ENCODE measurements at places on chromosomes 6 and 20.

DNA sequence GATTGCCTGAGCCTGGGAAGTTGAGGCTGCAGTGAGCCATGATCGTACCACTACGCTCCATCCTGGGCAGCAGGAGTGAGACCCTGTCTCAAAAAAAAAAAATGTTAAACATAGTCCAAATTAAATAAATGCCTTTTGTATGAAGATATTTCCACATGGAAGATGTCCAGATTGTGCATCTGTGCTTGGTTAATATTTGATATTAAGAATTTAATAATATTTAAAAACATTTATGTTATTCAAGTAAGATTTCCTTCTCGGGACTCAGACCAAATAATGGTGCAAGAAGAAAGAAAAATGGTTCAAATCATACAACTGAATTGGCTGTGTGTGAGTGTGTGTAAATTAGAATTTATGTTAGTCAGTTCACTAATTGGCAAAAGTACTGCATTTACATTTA, 202.5 kb downstream of the TBC1D7 start:
- no peak for DNase-seq

DNA sequence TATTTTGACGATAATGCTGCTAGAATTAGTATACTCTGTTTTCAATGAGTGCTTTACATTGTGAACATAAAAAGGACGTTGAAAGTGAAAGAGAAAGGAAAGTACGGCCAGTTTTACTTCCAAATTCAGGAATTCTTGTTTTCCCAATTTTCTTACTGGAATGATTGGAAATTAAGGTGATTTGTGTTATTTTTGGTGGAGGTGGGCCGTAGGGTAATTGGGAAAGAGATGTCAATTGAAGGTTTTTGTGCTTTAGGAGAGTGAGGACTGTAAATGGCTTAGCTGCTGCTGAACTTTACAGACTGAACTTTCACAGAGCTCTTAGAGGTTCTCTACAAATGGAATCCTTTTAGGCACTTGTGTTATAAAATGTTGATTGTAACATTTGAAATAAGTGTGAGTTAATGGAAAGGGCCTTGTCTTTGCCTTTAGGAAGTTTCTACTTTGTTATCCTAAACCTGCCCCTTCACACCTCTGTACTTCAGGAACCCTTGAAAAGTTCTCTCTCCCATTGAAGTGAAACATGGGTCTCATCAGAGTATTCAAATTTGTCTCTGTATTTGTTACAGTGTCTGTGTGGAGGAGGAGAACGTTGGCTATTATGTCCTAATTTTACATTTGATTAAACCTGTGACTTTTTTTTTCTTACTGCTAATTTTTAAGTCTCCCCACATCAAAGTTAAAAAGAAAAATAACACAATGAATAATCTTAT, 256.4 kb downstream of the ARID1B start:
- DNase-seq = peak; percentile 85

DNA sequence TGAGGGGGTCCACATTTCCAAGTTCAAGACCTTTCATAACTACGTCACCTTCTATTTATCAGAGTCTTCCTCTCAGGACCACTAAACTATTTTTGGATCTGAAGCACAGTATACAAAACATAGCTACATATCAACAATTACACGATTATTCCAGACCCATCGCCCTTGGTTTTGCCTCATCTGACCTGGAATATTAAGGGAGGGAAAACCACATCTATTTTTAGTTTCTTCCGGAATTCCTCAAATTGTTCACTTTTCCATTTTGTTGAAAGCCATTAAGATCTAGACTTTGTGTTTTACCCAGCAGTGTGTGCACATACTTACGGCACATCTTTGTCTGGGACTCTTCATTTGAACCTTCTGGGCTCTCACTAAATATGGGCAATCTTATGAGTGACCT, 12.0 kb upstream of the ADGRF5 start:
- no peak for DNase-seq

GRCh38 chr20:47989957-47990356, 204.7 kb upstream of the SULF2 start:
- no peak for DNase-seq

DNA sequence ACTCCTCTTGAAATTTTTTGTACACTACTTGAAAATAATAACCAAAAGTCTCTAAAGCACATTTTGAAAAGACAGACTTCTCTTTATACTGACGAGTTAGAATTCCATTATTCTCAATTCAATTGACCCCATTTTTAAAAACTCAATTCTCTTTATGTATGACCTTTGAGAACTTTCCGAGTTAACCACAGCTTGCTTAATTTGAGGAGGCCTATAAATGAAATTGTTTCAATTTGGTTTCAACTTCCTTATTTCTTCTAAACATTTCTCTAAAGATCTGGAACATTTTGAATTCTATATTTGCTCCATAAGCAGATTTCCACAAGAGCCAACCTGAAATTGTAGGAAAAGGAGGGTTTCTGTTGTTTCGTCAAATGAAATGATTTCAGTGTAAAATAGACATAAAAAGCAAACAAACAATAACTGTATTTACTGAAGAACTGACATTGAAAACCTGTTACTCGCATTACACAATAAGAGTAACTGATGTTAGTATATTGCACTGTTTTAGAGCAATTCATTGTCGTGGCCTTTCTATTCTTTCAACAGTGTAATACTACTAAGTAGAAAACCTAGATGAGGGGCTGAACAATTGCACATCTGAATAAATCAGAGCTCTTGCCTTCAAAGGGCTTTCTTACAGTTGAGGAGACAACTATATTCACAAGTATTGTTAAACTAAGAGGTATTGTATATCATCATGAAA, 223.6 kb downstream of the HIVEP2 start:
- no peak for DNase-seq

DNA sequence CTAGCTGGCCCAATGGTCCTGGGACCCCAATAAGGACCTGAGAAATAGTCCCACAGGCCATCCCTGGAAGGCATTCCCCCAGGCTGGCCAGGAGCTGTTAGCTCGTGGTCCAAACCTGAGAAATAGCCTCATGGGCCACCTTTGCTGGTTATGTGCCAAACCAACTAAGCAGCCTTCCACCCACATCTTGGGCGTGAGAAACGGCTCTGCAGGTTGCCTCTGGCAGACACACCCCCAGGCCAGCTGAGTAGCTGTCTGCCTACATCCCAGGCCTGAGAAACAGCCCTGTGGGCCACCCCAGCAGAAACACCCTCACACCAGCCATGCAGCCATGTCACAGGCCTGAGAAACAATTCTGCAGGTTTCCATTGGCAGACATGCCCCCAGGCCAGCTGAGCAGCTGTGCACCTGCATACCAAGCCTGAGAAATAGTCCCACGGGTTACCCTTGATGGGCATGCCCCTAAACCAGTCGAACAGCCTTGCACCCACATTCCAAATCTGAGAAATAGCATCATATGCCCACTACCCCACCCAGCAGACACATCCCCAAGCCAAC, 567.8 kb upstream of the ID4 start:
- DNase-seq = no peak
